Tibial nerve (tissue), 4 donors: ENCODE measurements at places on chromosomes 3 and 15. TPM values are rescaled to one million over a fixed set of nuclear protein-coding genes. Genes with fewer than 3 reads are reported as not detected.

DNA sequence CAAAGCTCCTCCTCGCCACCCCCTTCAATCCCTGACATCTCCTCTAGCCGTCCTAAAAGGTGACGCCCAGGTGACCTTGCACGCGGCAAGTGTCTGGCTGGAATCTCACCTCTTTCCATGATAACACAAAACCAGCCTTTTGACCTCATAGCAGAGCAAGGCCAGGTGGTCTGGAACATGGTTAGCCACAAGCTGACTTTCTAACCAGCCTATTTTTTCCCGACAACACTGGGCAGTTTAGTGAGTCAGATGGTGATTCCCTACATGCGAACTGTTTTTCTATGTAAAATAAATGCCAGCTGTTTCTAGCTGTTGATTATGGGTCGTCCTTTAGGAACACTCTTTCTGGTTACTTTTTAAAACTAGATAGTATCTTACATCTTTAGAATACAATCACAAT, 243.0 kb downstream of the CD47 start:
- no peak overlapping the region for H3K4me3 ChIP-seq
- H3K27ac ChIP-seq: no peak overlapping the region
- no peaks in the 10 kb centered on the region for H3K4me1 ChIP-seq

- H3K36me3 ChIP-seq: no peaks in the 10 kb centered on the region
- H3K4me3 ChIP-seq: no peak overlapping the region
- no peak for DNase-seq
- H3K27me3 ChIP-seq: no peaks in the 10 kb centered on the region
Measured at GRCh38 chr3:38549486-38549885, 53.3 kb downstream of the EXOG start.

DNA sequence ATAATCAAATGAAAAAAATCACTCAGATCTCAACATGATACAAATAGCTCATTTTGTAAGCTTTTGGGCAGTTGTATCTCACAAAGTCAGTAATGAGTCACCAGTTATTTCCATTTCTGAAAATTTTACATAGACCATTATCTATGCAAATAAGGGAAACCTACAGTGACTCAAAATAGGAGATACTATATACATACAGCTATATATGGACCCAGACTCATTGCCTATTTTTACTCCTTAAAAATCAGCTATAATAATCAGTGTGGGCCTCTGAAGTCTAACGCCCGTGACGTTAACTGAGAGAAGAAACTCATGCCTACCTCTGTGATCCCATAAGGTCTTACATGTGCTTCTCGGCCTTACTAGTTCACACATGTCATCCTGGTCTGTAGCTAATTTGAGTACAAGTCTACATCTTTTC, 31.6 kb downstream of the LRIG1 start:
- no peak overlapping the region for H3K27ac ChIP-seq
- H3K4me3 ChIP-seq: no peak overlapping the region
- no peaks in the 10 kb centered on the region for H3K36me3 ChIP-seq
- no peaks in the 10 kb centered on the region for H3K27me3 ChIP-seq
- no peak for DNase-seq
- peaks cover 15% of the 10 kb centered on the region for H3K4me1 ChIP-seq

- no peak for DNase-seq
- H3K27me3 ChIP-seq: no peaks in the 10 kb centered on the region
- H3K4me3 ChIP-seq: no peak overlapping the region
Measured at GRCh38 chr3:156707588-156707987, 33.2 kb downstream of the TIPARP start.

The GREM1 gene
- total RNA-seq: 0.30 TPM

- no peaks in the 10 kb centered on the region for H3K36me3 ChIP-seq
- no peaks in the 10 kb centered on the region for H3K27me3 ChIP-seq
- DNase-seq: no peak
- no peak overlapping the region for H3K4me3 ChIP-seq
Measured at GRCh38 chr15:31346367-31347066, 19.9 kb downstream of the KLF13 start.

- no peaks in the 10 kb centered on the region for H3K27me3 ChIP-seq
- H3K4me1 ChIP-seq: no peaks in the 10 kb centered on the region
- DNase-seq: no peak
- H3K4me3 ChIP-seq: no peak overlapping the region
Measured at GRCh38 chr3:9340472-9340902, 22.4 kb upstream of the THUMPD3 start.
